Activated CD8-positive, alpha-beta memory T cell treated with anti-CD3 and anti-CD28 coated beads, Interleukin-2, amount 50 U/mL, for 48 hours (primary cell): ENCODE measurements at places on chromosomes 16 and 17.
A peak's percentile ranks its signal among the peaks of the same experiment; 100 is the strongest.

- DNase-seq: no peak
These were observed 2.5 kb downstream of the KRT32 start for GRCh38 chr17:41464682-41465081.

GRCh38 chr17:47820033-47820789 lies 1.4 kb downstream of the OSBPL7 start:
- no peak for DNase-seq

DNA sequence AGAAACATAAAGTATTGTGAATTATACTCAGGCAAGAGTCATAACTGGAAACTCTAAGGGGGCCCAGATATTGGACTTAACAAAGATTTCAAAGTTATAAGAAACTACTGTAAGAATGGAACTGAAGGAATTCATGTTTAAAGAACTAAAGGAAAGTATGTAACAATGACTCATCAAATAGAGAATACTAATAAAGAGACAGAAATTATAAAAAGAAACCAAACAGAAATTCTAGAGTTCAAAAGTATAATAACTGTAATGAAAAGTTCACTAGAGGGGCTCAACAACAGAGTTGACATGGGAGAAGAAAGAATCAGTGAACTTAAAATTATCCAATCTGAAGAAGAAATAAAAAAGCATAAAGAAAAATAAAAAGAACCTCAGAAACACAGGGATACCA lies 55.4 kb downstream of the ADCY9 start:
- DNase-seq: no peak

DNA sequence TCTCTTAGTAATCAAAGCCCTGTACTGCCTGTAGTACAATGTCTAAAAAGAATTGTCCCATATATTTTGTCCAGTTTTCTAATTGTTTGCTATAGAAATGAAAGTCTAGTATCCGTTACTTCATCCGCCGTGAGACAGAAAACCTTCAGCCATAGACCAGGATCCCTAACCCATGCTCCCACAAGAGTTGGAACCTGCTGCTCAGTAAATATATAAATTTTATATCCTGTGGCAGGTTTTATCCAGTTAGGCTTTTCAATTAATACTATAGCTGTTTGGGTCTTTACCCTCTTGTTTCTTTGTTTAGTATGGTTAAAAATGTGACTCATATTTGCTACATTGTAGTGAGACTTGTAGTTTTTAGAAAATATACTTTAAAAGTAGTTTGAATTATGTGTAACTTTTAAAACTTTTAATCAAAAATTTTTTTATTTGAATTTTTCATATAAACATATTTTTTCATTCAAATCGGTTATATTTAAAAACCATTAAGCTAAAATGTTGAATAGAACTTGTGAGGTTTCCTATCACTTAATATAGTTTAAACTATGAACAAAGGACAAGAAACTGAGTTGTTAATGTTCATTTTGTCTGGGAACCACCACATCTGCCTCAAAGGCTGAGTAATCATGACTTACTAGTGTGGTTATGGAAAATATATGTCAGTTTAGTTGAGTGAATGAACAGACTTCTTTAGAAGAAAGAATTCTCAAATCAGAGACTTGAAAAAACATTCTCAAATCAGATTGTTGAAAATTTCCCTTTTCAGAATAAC lies 54.8 kb downstream of the VMP1 start:
- no peak for DNase-seq

DNA sequence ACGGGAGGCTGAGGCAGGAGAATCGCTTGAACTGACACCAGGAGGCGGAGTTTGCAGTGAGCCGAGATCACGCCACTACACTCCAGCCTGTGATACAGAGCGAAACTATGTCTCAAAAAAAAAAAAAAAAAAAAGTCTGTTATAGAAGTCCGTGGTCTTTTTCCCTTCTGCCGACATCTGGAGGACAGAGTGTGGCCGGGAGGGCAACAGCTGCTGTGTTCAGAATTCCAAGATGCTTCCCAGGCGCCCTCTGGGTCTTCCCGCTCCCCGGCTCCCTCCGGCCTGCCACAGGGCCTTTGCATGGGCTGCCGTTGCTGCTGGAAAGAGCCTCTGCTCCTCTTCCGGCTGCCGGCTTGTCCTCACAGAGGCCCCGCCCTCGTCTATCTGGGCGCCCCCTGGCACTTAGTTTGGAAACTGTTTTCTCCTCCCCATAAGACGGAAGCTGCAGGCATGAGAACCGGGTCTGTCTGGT lies 2.4 kb upstream of the CACNA1H start:
- peak; percentile 59 for DNase-seq

DNA sequence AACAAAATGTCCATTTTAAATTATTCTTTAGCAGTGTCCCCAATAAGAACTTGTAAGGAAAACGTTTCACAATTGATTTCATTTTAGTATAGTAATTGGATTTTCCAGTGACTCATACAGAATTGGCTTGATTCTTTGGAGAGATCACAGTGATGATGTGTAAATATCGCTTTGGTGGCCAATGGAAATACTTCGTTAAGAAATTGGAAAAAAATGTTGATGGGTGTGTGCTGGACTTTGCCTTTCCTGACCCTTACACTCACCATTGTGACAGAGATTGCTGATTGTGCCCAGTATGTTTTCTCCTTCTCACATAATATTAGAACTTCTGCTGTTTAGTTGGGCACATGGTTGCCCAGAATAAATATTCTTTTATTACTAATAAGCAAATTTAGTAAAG lies 7.4 kb upstream of the EFCAB13 start:
- no peak for DNase-seq

- no peak for DNase-seq
These were observed 15.5 kb upstream of the USP31 start for GRCh38 chr16:23164736-23165135.
